ENCODE measurements at places on chromosomes 5 and 9.

DNA sequence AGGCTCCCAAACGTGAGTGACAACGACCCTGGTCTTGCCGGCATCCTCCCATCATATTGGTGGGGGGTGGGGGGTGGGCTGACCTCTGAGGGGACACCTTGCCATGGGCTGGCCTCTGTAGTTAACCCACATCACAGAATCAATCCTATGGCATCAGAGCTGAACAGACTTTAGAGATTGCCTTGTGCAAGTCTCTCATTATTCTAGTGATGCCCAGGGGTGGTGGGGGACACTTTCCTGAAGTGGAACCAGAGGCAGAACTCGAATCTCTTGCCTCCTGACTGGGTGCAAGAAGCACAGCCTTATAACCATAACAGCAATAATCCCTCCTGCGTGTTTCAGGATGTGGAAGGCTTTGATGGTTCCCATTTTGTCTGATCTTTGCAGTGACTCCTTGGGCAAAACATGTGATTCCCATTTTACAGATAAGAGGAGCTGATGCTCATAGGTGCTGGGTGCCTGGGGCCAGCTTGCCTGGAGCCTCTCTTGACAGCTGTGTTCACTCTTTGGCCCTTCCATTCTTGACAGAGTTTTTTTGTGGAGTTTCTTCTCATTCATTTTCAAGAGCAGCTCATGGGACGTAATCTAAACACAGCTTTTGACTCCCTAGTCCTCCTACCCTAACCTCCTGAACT is 18.6 kb upstream of the PITX1 start:
- DNase-seq, result no peak

GRCh38 chr5:119445544-119445943 is 6.8 kb upstream of the HSD17B4 start:
- no peak for DNase-seq

DNA sequence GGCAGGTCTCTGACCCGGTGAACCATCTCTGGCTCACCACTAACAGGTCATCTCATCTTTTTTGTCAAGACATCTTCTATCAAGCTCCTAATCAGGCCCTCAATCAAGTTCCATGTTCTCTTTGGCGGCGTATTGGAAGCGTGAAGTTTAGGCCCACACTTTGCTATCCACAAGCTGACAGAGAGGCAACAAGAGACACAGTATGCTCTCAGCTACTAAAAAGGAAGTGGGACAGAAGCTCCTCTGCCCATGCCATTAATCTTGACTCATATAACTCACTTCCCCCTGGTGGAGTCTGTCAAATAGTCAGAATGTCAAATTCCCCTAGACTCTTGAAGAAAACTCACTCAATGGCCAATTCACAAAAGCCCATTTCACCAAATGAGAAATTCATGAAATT is 77.6 kb upstream of the TMC1 start:
- DNase-seq, result no peak

- DNase-seq, result peak; percentile 67
Measured at GRCh38 chr5:131148835-131149234, 16.2 kb downstream of the HINT1 start.

- DNase-seq, result no peak
Measured at GRCh38 chr9:13364271-13365000, 84.9 kb upstream of the MPDZ start.

DNA sequence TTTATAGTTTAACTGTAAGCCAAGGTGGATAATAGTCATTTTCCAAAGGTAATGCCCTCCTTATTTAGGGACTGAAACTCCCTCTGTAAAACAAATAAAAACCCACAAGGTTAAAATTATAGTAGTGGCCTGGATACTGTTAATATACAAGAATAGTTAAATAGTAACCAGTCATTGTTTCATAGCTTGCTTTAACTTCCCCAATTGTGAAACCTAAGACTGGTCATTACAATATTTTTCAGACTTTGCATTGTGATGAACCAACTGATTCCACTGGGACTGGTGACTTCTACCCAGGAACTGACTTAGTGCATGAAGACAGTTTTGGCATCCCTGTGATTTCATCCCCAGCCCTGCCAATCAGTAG is 162.6 kb downstream of the SMC2 start:
- DNase-seq, result no peak

DNA sequence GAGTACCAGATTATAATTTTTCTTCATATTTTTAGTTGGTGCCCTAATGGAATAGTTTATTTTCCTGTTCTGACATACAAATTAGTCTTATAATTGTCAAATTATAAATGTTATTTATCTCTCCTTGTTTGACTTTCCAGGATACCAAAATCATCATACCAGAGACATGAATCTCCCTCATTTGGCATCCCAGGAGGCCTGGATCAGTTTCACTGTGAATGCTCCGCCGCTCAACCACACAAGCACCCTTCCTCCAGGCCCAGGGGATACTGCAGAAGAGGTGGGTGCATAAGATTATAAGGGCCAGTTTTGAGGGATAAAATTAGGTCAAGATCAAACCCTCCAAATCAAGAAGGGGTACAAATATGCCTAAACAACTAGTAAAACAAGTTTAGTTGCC is 1229.3 kb downstream of the CDH12 start:
- DNase-seq, result no peak

GRCh38 chr5:165565911-165566310 is 2060.5 kb downstream of the MAT2B start:
- no peak for DNase-seq

GRCh38 chr9:29575219-29575618 is 2001.9 kb upstream of the C9orf72 start:
- DNase-seq, result no peak

DNA sequence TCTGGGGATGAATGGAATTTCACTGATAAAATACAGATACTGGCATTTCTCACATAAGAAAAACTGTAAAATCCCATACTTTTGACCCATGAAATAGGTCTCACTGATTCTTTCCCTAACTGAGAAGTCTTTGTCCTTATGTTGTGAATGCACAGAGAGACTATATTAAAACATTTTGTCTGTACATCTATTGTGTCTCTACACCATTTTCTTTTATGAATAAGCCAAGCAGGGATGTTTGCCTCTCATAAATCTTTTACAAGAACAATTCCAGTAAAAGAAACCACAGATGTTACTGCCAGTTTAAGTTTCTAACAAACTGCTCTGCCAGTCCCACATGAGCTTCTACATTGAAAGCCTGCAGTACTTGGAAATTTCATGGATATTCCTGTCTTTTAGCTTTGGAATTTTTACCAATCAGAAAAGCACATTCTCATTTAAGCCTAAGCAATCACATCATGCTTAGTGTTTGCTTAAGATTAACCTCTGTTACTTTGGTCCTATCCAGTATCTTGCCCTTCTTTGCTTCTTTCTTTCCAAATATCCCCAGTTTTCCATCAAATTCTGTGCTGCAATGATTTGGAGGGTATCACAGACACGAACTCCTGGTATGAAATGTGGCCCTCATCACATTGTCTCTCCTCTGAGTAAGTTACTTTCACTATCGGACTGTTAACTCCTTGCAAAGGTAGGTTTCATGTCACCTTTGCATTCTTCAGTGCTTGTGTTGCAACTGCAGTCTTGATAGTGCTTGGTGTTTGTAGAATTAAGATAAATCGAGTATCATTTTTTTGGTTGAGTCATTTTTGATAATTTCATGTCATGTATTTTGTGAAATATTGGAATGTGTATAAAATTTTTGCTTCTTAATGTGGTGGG is 415.1 kb upstream of the ADAMTSL1 start:
- DNase-seq, result no peak

DNA sequence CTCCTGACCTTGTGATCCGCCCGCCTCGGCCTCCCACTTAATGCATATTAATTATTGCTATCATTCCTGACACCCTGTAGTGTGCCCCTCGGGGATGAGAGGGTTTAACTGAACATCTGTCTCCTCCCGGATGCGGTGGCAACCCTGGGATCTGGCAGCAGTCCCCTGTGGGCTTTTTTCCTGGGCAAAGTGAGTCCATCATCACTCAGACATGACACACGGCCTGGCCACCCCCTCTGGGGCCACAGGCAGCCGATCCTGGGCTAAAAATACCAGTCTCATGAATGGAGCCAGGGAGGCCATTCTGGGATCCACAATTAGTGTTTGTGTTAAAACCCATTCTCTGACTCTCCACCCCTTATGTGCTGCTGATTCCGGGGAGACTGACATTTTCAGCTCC is 161.2 kb downstream of the RGS3 start:
- DNase-seq, result no peak

DNA sequence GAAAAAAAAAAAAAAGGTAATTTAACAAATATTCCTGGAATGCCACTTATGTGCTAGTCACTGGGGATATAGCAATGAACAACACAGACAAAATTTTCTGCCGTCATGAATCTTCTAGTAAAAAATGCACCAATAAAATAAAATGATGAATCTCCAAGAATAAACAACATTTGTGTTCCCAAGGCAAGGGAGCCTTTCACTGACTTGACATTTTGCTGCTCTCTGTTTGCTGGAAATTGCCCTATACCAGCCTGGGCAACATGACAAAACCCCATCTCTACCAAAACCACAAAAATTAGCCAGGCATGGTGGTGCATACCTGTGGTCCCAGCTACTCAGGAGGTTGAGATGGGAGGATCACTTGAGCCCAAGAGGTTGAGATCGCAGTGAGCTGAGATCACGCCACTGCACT is 64.5 kb upstream of the ERBIN start:
- DNase-seq, result no peak

DNA sequence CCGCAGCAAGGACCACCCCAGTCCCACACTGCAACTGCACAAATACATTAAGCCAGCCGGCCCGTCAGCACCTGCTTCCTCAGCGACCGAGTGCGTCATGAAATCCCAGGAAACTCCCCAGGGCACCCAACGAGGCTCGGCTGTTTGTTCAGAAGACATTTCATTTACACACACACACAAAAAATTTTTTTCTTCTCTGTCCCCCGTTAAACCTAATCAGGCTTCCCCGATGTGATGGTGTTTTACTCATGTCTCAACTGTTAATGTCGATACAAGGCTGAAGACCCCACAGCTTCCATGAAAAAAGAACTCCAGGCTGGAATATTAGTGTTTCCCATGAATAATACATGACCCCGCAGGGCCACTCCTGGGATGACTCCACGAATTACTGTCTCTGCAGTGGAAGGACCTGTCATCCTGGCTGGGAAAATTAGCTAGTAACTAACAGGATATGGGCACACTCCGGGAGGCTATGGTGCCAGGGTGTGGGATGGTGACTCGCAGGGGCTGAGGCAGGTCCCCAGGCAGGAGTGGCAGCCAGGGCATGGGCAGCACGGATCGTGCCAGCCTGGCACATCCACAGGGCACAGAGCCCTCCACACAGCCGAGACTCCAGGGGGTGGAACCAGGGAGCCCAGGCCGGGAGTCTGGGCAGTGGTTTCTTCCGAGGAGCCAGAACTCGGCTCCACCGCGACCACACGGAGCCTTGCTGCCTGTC is 102.4 kb downstream of the VAV2 start:
- DNase-seq, result peak; percentile 10

- no peak for DNase-seq
Measured at GRCh38 chr9:38226491-38226951, 157.5 kb upstream of the SHB start.

- DNase-seq, result no peak
Measured at GRCh38 chr5:136028090-136028489, 698 bp upstream of the TGFBI start.

DNA sequence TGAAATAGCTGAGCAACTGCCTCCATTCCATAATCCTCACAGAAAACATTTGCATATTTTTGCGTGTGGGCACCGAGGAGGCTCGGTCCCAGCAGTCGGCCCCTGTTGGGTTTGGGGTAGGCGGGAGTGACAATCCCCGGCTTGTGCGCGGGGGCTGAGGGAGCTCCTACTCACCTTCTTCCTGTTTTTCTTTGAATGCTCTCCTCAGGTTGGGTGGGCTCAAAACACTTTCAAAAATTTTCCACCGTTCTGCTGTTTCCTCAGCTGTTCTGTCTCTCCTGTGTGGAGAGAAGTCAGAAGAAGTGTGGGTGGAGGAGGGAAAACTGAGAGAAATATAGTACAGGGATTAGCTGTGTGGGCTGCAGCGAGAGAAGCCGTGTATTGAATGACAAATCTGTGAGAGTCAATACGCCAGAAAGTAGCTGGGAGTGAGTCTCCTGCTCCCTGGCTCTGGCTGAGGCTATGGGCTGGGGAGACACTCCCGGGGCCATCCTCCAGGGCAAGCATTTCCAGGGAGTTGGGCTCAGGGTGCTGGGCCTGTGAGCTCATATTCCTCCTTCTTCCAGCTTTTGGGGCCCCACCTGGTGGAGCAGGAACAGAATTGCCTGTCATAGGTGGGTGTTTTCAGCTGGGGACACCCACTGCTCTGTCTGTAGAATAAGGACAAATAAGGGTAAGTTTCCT is 84.7 kb downstream of the CMYA5 start:
- DNase-seq, result no peak

DNA sequence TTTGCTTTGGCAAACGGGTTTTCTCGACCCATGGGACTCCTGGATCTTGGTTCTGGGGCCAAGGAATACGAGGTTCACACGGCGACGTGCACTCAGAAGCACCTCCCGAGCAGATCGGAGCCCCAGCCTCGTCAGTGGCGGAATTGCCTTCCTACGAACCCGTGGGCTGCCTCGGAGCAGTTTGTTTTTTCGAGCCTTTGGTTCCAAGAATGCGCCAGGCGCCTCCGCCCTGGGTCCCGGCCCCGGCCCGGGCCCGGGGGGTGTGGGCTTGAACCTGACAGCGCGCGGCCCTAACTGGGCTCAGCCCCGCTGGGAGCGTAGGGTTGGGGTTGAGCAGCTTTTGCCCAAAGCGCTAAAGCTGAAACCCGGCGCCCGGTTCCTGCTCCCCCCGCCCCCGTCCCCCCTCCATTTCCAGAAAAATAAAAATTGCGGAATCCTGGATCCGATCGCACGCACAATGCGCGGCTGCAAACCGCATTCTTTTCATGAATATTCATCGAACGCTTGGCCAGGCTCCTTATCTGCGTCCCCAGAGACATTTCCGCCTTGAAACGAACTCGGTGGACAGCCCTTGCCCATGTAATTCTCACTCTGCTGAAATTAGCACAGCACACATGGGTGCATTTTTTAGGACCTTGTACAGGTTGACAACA is 1.0 kb downstream of the BASP1 start:
- peak; percentile 8 for DNase-seq

DNA sequence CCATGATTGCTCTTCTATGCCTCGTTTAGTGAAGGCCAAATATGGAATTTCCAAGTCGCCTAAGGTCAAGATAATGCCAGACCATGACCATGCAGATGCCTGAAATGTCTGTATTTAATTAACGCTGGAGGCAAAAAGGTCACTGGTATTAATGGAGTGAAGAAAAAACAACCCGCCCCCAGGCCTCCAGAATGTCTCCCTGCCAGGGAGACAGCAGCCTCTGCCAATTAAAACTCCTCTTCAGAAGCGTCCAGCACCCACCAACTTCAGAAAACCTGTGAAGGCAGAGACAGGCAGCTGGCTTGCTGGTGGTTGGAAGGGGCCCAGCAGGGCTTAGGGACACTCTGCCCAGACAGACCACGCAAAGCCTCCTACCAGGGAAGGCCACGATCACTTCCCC is 94.4 kb downstream of the VAV2 start:
- no peak for DNase-seq

GRCh38 chr9:12060067-12060466 is 633.1 kb upstream of the TYRP1 start:
- no peak for DNase-seq

Measured in midbrain (tissue), 1 donor.